ENCODE measurements at places on chromosomes 3 and 15.

DNA sequence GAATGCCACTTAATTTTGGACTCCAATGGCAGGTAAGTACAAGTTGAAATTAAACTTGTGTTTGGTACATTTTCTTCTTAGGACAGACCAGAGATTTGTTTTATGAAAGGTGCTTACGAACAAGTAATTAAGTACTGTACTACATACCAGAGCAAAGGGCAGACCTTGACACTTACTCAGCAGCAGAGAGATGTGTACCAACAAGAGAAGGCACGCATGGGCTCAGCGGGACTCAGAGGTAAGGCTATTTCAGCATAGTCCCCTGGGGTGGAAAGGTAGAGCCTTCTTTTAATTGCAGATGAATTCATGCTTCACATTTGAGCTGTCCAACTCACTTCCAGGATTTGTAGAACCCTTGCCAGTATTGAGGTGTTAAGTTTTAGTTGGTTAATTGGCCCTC lies 51.4 kb downstream of the ASTE1 start:
- H3K4me1 ChIP-seq = no peaks in the 10 kb centered on the region
- H3K36me3 ChIP-seq = peaks cover 3% of the 10 kb centered on the region
- H3K27me3 ChIP-seq = no peaks in the 10 kb centered on the region
- no peak overlapping the region for H3K4me3 ChIP-seq
- H3K27ac ChIP-seq = no peak overlapping the region

DNA sequence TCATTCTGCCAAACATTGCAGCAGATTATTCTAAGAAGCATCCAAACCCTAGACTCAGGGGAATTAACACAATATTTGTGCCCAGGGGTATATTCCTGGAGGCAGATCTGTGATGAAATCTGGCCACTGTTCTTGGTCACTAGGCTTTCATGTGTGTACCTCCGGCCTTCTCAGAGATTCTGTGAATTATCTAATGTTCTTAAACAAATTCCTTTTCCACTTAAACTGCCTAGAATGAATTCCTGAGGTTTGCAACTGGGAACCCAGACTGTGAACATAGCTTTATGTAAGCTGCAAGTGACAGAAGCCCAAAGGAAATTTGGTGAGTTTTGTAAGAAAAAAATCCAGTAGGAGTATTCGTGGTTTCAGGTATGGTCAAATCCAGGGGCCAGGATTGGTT lies 20.7 kb upstream of the CTNNB1 start:
- no peak for DNase-seq
- H3K36me3 ChIP-seq = no peaks in the 10 kb centered on the region
- H3K27me3 ChIP-seq = peaks cover 72% of the 10 kb centered on the region
- no peak overlapping the region for H3K4me3 ChIP-seq
- no peaks in the 10 kb centered on the region for H3K4me1 ChIP-seq
- no peak overlapping the region for H3K27ac ChIP-seq

DNA sequence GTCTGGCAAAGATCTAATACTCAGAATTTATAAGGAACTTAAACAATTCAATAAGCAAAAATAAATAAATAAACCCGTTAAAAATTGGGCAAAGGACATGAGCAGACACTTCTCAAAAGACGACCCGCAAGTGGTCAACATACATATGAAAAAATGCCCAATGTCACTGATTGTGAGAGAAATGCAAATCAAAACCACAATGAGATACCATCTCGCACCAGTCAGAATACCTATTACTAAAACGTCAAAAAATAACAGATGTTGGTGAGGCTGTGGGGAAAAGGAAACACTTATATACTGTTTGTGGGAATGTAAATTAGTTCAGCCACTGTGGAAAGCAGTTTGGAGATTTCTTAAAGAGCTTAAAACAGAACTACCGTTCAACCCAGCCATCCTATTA lies 188.0 kb upstream of the MRPL3 start:
- H3K27ac ChIP-seq = no peak overlapping the region
- no peaks in the 10 kb centered on the region for H3K27me3 ChIP-seq
- no peaks in the 10 kb centered on the region for H3K4me1 ChIP-seq
- no peaks in the 10 kb centered on the region for H3K36me3 ChIP-seq
- no peak for DNase-seq
- H3K4me3 ChIP-seq = no peak overlapping the region

DNA sequence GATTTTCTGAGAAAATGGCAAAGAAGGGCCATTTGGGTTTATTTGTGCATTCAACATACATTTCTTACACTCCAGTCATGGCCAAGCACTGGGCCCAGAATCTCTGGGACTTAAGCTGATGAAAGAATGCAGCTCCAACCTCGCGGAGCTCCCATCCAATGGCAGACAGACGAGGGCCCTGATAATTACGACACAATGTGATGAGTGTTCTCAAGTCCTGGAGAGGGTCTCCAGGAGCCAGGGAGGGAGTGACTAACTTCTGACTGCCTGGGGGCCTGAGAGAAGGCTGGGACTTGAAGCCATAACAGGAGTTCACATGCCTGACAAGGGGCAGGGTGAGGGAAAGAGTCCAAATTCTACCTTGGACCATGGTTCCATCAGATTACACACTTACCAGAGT lies 42.6 kb upstream of the BNC1 start:
- H3K36me3 ChIP-seq = no peaks in the 10 kb centered on the region
- DNase-seq = no peak
- H3K4me1 ChIP-seq = peaks cover 7% of the 10 kb centered on the region
- no peak overlapping the region for H3K27ac ChIP-seq

GRCh38 chr3:123720638-123721037 lies 135.8 kb upstream of the HACD2 start:
- no peaks in the 10 kb centered on the region for H3K27me3 ChIP-seq
- H3K36me3 ChIP-seq = no peaks in the 10 kb centered on the region
- DNase-seq = no peak
- H3K4me1 ChIP-seq = no peaks in the 10 kb centered on the region
- H3K27ac ChIP-seq = no peak overlapping the region

DNA sequence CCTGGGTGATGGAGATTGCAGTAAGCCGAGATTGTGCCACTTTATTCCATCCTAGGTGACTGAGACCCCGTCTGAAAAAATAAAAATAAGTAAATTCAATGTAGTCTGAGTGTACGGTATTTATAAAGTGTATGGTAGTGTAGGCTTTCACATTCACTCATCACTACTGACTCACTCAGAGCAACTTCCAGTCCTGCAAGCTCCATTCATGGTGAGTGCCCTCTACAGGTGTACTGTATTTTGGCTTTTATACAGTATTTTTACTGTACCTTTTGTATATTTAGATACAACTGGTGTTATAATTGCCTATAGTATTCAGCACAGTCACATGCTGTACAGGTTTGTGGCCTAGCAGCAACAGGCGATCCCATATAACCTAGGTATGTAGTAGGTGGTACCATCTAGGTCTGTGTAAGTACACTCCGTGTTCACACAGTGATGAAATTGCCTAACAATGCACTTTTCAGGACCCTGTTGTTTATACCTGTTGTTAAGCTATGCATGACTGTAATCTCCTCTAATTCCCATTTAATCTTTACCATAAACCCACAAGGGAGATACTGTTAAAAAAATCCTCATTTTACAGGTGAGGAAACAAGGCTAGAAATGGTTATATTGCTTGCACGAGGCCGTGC lies 19.3 kb downstream of the CACNA1D start:
- no peaks in the 10 kb centered on the region for H3K27me3 ChIP-seq
- DNase-seq = peak; percentile 22
- H3K4me1 ChIP-seq = peaks cover 6% of the 10 kb centered on the region
- H3K36me3 ChIP-seq = peaks cover 5% of the 10 kb centered on the region
- H3K4me3 ChIP-seq = no peak overlapping the region

DNA sequence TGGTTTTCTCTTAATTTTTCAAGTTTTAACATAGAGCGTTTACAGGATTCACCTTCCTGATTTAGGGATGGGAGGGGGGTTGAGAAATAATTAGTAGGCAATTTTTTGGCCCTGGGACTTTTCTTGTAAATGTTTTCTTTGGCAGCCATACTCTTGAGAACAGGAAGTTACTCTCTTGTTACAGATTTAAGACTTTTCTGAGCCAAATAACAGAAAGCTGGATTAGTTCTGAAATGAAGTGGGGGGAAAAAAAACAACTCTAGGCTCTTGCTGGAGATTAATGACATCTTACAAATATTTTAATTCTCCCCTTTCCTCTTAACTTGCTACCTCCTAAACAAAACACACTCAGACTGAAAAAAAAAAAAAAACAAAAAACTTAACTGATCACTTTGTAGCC lies 13.8 kb upstream of the POLR2M start:
- H3K27ac ChIP-seq = no peak overlapping the region
- H3K4me3 ChIP-seq = no peak overlapping the region
- no peaks in the 10 kb centered on the region for H3K36me3 ChIP-seq
- H3K27me3 ChIP-seq = no peaks in the 10 kb centered on the region
- no peak for DNase-seq

DNA sequence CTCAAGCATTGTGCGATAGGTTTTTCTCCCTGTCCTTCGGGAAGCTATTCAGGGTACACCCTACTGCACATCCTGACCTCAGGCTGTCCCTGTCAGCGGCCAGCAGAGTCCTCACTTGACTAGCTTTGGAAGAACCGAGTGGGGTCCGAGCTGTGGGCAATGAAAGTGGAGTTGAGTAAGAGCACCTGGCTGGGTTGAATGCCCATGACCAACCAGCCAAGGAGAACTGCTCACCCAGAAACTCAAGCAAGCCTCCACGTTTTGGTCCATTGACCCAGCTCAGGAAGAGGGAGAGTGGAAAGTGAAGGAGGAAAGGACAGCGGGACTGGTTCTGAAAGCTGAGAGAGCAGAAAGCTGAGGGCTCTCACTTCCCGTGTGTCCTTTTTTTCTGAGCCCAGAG lies 36.0 kb upstream of the HDGFL3 start:
- no peaks in the 10 kb centered on the region for H3K36me3 ChIP-seq
- no peak for DNase-seq
- peaks cover 70% of the 10 kb centered on the region for H3K27me3 ChIP-seq
- H3K27ac ChIP-seq = no peak overlapping the region
- no peaks in the 10 kb centered on the region for H3K4me1 ChIP-seq
